Mucosa of descending colon (tissue), 3 donors: ENCODE measurements at places on chromosomes 16 and 17. TPM values are rescaled to one million over a fixed set of nuclear protein-coding genes. Genes with fewer than 3 reads are reported as not detected.
A peak's percentile ranks its signal among the peaks of the same experiment; 100 is the strongest.

DNA sequence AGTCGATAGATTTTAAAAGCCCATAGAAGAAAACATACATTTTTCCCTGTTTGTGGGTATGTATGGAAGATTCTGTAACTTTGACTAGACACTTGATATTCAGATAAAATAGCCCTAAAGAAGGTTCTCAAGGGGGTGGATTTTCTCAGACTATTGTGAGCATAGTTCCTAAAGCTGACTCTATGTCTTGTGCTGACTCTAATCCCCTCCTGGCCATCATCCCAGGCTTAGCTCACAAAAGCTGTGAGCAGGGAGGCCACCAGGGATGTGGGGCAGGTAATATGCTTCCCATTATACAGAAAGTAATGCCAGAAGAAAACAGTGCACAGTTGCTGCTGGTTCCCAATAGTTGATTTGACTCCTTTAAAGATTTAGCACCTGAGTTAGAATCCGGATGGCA, 32.0 kb downstream of the CDH13 start:
- DNase-seq = no peak

DNA sequence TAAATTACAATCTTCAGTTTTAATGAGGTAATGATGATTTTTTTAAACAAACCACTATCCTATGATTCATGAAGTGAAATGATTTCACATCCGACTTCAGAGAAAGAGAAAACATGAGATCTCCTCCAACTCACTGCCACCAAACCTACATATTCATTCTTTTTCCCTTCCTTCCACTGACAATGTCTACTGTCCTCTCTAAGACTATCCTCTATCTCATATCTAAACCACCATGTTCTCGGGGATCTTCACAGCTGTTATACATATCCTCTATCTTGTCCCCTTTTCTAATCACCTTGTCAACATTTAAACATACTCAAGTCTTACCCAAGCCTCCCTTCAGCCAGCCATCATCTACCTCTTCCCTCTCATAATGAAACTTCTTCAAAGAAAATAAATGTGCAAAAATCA, 53.5 kb downstream of the SMURF2 start:
- no peak for DNase-seq

- peak; percentile 70 for DNase-seq
Observed at GRCh38 chr17:80262775-80263244, 2.2 kb downstream of the RNF213 start.

GRCh38 chr17:1566505-1567199, 4.1 kb upstream of the PITPNA start:
- DNase-seq = no peak

DNA sequence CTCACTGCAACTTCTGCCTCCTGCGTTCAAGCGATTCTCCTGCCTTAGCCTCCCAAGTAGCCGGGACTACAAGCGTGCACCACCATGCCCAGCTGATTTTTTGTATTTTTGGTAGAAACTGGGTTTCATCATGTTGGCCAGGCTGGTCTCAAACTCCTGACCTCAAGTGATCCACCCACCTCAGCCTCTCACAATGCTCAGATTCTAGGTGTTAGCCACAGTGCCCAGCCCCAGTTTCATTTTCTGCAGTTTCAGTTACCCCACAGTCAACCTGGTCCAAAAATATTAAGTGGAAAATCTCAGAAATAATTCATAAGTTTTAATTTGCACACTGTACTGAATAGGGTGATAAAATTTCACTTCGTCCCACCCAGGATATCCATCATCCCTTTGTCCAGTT, 28.7 kb downstream of the KNOP1 start:
- DNase-seq = no peak

DNA sequence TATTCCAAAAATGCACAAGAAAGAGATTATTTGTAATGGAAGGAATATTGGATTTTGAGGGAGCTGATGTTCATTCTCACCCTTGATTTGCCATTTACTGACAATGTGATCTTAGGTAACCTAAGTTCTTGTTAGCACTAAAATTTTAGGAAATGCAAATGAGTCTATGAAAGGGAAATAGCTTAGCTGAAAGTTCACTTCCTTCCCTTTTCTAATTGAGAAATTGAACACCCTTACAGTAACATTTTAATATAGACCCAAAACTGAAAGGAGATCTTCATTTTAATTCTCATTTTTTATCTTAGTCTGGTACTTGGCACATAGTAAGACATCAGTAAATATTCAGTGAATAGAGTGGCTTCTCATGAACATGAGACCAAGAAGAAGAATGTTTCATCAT, 10.9 kb upstream of the WSB1 start:
- no peak for DNase-seq

DNA sequence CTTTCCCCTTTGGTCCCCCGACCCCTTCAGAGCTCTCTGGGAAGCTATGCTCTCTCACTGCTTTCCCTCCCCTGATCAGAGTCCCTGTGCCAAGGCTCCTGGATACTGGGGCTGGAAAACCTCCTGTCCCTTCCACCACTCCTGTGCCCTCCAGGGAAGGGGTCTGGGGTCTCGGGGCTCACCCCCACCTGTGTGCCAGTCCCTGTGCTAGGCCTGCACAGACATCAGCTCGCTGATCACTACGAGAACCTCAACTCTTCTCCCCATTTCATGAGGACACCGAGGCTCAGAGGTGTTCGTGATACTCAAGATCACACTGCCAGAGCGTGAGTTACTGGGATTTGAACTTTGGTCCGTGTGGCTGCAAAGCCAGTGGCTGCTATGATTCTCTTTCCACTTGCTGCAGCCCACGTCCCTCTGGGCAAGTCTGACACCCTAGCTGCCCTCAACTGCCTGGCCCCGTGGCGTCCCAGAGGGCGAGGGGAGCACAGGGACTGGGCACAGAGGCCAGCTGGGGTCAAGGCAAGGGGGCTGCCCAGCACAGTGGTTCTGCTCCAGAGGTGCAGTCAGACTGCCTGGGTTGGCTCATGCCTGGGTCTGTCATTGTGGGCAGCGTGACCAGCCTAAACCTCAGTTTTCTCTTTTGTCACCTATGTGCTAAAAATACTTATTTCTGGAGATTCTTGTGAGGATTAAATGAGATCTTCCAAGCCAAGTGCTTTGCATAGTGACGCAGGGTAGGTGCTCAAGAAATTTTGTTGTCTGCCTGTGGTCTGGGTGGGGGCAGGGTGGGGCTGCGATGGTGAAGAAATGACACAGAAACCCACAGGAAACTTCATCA, 43.8 kb upstream of the TOB1 start:
- DNase-seq = no peak

GRCh38 chr17:18143044-18143936, 34.7 kb downstream of the MYO15A start:
- no peak for DNase-seq

DNA sequence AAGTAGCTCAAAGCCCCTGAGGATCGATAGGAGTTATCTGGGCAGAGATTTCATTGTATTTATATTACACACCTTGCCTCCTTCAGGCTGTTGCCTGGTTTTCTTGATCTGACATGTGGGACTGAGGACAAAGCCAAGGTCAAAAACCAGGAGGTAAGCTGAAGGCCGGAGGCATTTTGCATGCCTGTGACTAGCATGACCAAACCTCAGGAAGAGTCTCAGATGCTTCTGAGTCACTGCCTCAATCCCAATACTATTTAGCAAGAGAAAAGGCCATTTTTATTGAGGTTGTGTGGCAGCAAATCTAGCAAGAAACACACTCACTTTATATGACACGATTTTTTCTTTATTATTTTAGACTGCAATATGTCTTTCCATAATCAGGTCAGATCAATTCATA, 968.1 kb downstream of the CDH11 start:
- no peak for DNase-seq

DNA sequence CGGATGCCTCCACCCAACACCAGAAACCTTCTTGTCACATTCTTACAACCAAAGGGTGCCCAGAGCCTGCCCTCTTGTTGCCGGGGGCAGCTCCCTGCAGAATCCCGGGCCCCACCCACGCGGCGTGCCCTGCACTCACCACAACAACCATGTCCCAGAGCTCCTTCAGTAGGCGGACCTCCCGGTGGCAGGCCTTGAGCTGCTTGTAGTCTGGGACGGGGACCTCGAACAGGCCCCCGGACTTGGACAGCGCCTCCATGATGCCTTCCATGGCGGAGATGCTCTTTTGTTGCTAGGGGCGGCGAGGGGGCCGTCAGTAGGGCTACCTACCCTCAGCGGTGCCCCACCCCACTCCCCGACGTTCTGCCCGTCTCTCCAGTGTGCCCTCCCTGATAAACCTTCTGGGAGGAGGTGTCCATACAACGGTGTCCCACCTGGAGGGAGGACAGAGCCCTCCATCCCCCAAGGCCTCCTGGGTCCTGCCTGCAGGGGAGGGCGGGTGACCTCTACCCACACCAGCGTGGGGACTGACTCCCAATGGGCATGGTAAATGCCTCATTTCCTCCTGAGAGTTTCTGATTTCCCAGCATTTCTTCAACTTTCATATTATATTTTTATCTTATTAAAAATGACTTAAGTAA, 52.2 kb downstream of the DNAH17 start:
- no peak for DNase-seq

DNA sequence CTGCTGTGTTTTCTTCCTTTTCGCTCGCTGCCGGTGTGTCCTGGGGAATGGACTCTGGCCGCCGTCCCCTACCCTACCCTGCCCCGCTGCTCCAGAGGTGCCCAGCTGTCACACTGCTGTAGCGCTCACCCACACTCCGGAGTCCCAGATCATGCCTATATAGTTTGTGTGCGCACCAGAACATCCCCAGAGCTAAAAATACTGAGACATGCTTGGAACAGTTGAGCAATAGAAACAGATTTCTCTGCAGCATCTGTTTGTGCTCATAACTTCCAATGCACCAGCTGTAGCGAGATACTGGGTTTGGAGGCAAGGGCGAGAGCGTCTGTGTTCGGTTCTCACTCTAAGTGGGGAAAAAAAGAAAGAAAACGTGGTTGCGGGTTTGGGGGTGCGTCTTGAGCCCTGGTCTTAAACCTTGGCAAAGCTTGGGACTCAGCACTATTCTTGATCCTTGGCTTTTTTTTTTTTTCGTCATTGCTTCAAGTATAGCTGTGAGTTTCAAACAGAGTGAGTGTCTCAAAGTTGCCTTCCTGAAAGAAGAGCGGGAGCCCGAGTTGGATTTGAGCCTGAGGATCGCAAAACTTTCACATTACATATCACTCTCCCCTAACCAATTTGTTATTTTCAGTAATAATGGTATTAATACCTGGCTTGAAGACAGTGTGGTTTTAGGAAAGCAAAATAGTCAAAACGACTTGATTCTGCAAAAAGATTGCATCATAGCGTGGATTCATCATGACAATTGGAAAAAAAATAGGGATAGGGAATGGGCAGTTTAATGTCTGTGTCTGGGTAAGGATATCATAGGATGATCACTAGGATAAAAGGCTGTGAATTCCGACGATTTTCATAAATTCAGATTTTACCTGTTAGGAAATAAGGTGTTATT, 621 bp downstream of the KCNJ2 start:
- DNase-seq = no peak

DNA sequence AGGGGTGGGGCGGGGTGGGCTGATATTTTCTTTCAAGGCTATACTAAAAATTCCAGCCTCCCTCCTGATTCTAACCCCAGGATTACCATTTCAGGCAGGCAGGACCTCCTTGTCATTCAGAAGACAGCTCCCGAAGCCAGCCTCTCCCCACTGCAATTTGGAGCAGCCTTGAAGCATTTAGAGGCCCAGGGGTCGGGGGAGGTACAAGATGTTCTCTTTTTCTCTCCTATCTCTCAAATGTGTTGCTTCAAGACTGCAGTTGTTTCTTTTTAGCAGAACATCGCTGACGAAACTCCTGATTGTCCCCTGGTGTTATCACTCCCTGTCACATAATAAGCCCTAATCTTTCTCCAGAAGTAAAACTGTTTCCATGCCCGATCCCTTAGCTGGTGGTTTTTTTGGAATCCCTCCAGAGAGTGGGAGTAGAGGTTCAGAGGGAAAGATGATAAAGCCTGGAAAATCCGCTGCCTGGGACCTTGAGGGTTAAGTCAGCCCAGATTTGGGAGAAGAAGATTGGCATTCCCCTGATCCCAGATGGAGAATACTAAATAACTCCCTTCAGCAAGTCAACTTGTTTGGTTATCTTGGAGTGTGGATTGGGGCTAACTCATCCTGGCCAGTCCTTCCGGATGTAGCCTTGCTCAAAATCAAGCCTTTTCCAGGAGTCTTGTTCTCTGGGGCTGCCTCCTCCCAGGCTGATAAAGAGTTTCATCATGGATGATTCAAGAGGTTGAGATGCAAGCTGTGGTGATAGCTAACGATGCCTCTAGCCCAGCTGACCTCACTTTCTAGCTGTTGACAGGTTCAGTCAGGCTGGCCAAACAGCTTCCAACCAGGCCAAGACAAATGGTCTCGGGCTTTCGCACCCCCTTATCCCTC, 71.3 kb downstream of the SOX9 start:
- no peak for DNase-seq

DNA sequence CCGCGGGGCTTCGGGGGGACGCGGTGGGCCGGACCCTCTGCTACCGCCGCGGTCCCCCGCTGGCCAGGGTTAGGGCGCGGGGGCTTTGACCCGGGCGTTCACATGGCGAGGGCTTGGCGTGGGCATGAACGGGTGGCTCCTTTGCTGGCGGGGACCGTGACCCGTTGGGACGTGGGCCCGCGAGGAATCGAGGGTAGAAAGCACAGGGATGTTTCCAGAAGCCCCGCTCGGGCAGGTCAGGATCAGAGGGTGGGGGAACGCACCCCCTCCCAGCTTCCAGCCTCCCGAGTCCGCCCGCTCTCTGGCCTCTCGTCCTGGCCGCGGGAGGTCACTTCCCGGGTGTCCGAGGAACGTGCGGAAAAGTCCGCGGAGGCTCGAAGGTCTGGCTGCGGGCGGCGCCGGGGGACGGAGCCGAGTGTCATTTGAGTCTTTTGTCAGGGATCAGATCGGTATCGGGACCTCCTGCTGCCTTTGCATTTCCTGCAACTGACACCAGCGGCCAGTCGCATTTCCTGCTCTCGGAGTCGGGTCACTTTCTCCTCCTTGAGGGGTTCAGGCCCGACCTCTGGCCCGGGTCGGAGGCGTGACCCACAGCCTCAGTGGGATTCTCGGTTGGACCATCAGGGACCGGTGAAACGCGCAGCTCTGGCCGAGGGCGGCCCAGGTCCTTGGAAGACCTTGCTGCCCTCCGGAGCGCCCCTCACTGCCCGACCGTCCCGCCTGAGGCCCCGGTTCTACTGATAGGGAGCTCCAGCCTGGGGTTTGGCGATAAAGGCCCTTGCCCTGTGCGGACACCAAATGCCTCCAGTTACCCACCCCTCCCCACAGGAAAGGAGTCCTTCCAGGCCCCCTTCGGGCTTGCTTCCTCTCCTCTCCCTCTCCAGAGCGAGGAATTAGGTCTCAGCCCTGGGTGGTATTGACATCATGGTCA, 702 bp upstream of the WNT3 start:
- no peak for DNase-seq

STH gene
- not detected for total RNA-seq

KRTAP4-5 gene
- not detected for total RNA-seq

CLEC18B gene
- total RNA-seq = 5.5 TPM

ST3GAL2 gene
- 4.2 TPM for total RNA-seq
